ENCODE measurements at places on chromosomes 7 and 10. TPM values are rescaled to one million over a fixed set of nuclear protein-coding genes. Genes with fewer than 3 reads are reported as not detected.
A peak's percentile ranks its signal among the peaks of the same experiment; 100 is the strongest.

- H3K36me3 ChIP-seq = no peaks in the 10 kb centered on the region
- H3K4me3 ChIP-seq = no peak overlapping the region
- H3K27me3 ChIP-seq = no peaks in the 10 kb centered on the region
- no peaks in the 10 kb centered on the region for H3K4me1 ChIP-seq
Observed at GRCh38 chr7:139896831-139897230, 67.8 kb downstream of the TBXAS1 start.

DNA sequence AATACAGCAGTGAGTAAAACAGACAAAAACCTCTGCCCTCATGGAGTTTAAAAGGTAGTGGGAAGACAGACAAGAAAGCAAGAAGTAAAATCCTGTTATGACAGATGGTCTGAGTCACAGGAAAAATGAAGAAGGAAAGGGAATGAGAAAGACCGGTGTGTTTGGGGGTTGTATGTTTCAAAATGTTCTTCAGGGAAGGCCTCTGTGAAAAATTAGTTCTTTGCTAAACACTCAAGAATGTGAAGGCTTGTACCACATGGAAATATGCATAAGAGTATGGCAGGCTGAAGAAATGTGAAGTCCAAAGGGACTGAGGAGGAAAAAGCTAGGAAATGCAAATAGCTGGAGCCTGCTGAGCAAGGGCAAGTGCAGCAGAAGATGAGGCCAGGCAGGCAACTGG lies 315.9 kb upstream of the SEMA3A start:
- no peak for DNase-seq
- no peaks in the 10 kb centered on the region for H3K36me3 ChIP-seq
- peaks cover 23% of the 10 kb centered on the region for H3K4me1 ChIP-seq
- H3K27me3 ChIP-seq = no peaks in the 10 kb centered on the region
- peak overlapping the region; percentile 41 for H3K27ac ChIP-seq
- H3K4me3 ChIP-seq = no peak overlapping the region

GRCh38 chr7:8154272-8154671 lies 107.7 kb downstream of the ICA1 start:
- no peak overlapping the region for H3K27ac ChIP-seq
- no peak for DNase-seq
- H3K36me3 ChIP-seq = no peaks in the 10 kb centered on the region

GRCh38 chr10:75754096-75754831 lies 322.8 kb downstream of the LRMDA start:
- no peaks in the 10 kb centered on the region for H3K27me3 ChIP-seq
- H3K36me3 ChIP-seq = no peaks in the 10 kb centered on the region
- no peaks in the 10 kb centered on the region for H3K4me1 ChIP-seq
- no peak for DNase-seq
- H3K27ac ChIP-seq = peak overlapping the region; percentile 4

- DNase-seq = no peak
- H3K36me3 ChIP-seq = no peaks in the 10 kb centered on the region
- no peak overlapping the region for H3K27ac ChIP-seq
- no peaks in the 10 kb centered on the region for H3K27me3 ChIP-seq
- no peak overlapping the region for H3K4me3 ChIP-seq
Observed at GRCh38 chr10:53223851-53224250, 451.3 kb upstream of the MBL2 start.

DNA sequence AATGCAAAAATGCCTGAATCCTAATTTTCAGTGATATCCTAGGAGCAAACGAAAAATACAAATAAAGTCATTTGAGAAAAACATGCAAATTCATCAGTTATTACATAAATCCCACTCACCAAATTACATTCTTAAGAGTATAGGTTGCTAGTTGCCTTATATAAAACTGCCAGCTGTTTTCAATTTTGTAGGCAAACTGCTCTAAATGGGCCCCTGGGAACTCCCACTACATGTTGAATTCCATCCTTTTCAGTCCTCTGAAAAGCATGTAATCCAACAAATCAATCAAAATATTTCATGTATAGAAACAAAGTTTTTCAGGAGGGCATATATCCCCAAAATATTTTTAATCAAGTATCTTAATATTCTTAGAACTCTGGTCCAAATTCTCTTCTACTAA lies 2.1 kb upstream of the JMJD1C start:
- H3K36me3 ChIP-seq = no peaks in the 10 kb centered on the region
- no peaks in the 10 kb centered on the region for H3K27me3 ChIP-seq
- no peak overlapping the region for H3K27ac ChIP-seq
- H3K4me3 ChIP-seq = no peak overlapping the region
- no peaks in the 10 kb centered on the region for H3K4me1 ChIP-seq
- no peak for DNase-seq

GRCh38 chr7:147197006-147197405 lies 1080.4 kb downstream of the CNTNAP2 start:
- H3K27ac ChIP-seq = no peak overlapping the region

DNA sequence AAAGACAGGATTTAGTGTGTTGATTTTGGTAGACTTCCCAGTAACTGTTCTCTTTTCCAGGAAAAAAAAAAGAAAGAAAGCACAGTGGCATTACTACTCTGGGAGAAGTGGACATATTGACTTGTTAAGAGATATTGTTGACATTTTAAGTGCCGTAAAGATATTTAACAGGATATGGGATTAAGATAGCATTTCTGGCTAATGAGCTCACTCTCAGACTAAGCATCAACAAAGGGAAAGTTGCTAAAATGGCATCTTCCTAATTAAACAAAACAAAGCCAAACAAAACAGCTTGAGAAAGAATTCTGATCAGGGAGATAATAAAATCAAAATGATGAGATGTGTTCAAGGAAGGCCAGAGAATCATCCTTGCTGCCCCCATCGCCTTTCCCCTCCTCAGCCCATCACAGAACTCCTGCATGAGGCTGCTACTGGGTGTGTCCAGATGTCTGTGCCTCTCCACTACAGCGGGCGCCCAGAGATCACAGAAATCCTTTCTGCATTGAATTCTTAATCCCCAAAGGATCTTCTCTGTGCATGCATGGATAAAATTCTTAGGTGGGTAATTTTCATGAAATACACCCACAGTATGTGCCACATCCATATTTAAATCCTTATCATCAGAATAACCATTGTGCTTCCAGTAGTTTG lies 270.5 kb downstream of the POU6F2 start:
- no peaks in the 10 kb centered on the region for H3K4me1 ChIP-seq
- H3K36me3 ChIP-seq = no peaks in the 10 kb centered on the region
- H3K27ac ChIP-seq = no peak overlapping the region
- no peak overlapping the region for H3K4me3 ChIP-seq

DNA sequence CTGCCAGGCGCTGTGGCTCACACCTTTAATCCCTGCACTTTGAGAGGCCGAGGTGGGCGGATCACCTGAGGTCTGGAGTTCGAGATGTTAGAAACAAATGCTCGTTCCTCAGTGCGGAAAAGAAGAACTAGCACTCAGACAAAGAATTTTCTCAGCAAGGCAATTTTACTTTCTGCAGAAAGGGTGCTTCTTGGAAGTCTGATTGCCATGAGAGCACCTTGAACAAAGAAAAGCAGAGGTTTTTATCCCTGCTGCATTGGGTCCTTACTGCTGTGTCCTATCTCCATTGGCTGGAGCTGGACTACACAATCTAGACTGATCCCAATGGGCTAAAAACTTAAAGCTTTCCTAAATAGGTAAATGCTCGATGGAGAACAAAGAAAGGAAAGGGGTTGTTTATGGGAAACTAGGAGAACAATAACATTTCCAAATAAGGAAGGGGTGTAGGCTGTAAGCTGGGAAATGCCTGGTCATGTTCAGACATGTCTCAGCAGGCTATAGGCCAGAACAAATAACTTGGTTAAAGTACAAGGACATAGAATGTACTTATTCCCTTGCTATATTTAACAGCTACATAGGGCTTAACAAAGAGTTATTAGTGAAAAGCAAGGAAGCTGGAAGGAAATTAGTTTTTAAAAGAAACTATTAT lies 26.1 kb upstream of the ACTR3B start:
- no peaks in the 10 kb centered on the region for H3K36me3 ChIP-seq
- DNase-seq = no peak
- H3K27me3 ChIP-seq = no peaks in the 10 kb centered on the region
- no peak overlapping the region for H3K4me3 ChIP-seq
- no peak overlapping the region for H3K27ac ChIP-seq

- H3K4me3 ChIP-seq = no peak overlapping the region
- H3K27ac ChIP-seq = peak overlapping the region; percentile 22
- peak; percentile 87 for DNase-seq
- H3K36me3 ChIP-seq = no peaks in the 10 kb centered on the region
- no peaks in the 10 kb centered on the region for H3K27me3 ChIP-seq
Observed at GRCh38 chr10:70693619-70694335, 21.5 kb downstream of the ADAMTS14 start.

DNA sequence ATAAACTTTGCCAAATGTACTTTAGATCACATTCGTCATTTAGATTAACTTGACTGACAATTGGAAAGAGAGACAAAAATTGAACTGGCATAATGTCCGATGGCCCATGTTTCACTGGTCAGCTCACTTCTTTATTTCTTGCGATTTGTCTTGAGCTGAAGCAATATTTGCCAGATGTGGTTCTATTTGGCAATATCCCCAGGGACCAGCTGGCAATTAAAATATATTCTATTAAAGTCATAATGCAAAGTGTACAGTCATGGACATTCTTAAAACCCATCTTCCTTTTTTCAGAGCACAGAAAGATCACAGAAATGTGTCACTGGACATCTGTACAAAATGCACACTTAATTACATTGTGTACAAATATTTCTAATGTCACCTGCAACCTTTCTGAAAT lies 26.3 kb downstream of the NEBL start:
- no peak overlapping the region for H3K4me3 ChIP-seq
- no peaks in the 10 kb centered on the region for H3K27me3 ChIP-seq
- no peaks in the 10 kb centered on the region for H3K36me3 ChIP-seq
- no peaks in the 10 kb centered on the region for H3K4me1 ChIP-seq
- no peak for DNase-seq

DNA sequence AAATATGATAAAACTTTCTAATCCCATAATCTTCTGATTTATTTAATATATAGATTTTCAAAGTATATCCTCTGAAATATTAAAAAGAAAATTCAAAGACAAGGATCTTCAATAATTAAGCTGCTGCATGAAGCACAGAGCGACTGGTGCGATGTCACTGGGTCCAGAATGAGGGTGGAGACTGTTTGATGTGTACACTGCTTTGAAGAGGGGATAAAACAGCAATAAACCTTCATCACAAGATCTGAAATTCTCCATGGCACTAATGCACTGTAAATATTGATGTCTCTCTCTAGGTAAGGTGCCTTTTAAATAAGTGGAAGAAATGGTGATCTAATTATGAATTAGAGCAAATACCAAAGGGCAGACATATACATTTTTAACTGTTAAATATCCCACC lies 337.8 kb downstream of the PARD3 start:
- H3K4me3 ChIP-seq = no peak overlapping the region
- H3K27ac ChIP-seq = no peak overlapping the region
- no peaks in the 10 kb centered on the region for H3K4me1 ChIP-seq
- no peaks in the 10 kb centered on the region for H3K27me3 ChIP-seq
- no peaks in the 10 kb centered on the region for H3K36me3 ChIP-seq

DNA sequence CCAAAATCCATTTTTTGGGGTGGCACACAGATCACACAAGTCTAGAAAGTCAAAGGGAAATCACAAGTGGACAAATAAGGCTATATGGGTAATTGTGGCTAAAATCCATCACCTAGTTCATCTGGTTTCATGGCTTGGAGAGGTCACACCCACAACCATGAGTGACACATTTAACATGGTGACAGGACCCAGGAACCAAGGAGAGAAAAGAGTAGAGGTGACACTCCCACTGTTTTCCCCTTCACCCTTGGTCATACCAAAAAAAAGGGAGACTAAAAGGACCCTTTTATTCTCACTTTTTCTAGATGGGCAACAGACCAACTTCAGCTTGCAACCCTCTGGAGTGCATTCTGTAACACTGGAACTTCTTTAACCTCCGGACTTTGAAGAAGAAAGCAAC lies 46.2 kb upstream of the ZNF107 start:
- DNase-seq = no peak
- no peaks in the 10 kb centered on the region for H3K27me3 ChIP-seq
- H3K4me3 ChIP-seq = no peak overlapping the region
- H3K4me1 ChIP-seq = no peaks in the 10 kb centered on the region
- H3K27ac ChIP-seq = no peak overlapping the region
- no peaks in the 10 kb centered on the region for H3K36me3 ChIP-seq

GRCh38 chr7:15175152-15175551 lies 272.6 kb upstream of the DGKB start:
- no peak overlapping the region for H3K27ac ChIP-seq
- DNase-seq = no peak
- no peak overlapping the region for H3K4me3 ChIP-seq
- H3K36me3 ChIP-seq = no peaks in the 10 kb centered on the region
- H3K27me3 ChIP-seq = no peaks in the 10 kb centered on the region

- H3K4me1 ChIP-seq = no peaks in the 10 kb centered on the region
- H3K36me3 ChIP-seq = no peaks in the 10 kb centered on the region
- no peak overlapping the region for H3K27ac ChIP-seq
- DNase-seq = no peak
Observed at GRCh38 chr10:63365976-63366765, 99.6 kb downstream of the JMJD1C start.

DNA sequence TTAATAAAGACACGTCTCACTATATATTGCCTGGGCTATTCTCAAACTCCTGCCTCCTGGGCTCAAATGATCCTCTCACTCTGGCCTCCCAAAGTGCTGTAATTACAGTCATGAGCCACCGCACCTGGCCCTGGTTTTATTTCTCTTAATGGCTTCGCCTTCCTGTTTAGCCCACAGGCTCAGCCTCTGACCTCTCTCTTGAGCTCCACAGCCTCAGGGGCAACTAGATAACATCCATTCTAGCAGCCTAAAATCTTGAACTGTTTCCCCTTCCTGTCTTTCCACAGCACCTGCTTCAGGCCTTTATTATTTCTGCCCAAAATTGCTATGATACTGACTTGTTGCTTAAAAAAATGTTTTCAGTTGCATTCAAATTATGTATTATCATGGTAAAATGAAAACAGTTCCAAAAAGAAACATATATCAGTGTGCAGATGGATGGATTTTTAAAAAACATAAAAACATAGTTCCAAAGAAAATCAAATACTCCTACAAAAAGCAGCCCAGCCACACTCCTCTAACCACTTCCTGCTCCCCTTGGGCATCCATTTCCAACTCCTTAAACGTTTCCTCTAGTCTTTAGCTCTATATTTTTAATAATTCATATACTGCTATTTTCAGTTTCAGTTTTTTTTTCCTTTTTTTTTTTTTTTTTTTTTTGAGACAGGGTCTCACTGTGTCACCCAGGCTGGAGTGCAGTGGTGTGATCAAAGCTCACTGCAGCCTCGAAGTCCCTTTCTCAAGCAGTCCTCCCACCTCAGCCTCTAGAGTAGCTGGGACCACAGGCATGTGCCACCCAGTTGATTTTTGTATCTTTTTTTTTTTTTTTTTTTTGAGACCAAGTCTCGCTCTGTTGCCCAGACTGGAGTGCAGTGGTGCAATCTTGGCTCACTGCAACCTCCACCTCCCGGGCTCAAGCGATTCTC lies 5.1 kb upstream of the BAZ1B start:
- H3K4me3 ChIP-seq = no peak overlapping the region
- H3K27ac ChIP-seq = no peak overlapping the region
- no peaks in the 10 kb centered on the region for H3K27me3 ChIP-seq
- peaks cover 6% of the 10 kb centered on the region for H3K4me1 ChIP-seq

GHRHR gene
- not detected for total RNA-seq

MRLN gene
- not detected for total RNA-seq

LBX1 gene
- not detected for total RNA-seq

CYP3A5 gene
- 7.5 TPM for total RNA-seq

KCNH2 gene
- 80.8 TPM for total RNA-seq

PRLHR gene
- total RNA-seq = not detected

Data from sigmoid colon (tissue), 7 donors.